ENCODE measurements at places on chromosomes 3 and 15. TPM values are rescaled to one million over a fixed set of nuclear protein-coding genes. Genes with fewer than 3 reads are reported as not detected.

- no peak for DNase-seq
These were observed 3.8 kb downstream of the FAM43A start for GRCh38 chr3:194689493-194689944.

DNA sequence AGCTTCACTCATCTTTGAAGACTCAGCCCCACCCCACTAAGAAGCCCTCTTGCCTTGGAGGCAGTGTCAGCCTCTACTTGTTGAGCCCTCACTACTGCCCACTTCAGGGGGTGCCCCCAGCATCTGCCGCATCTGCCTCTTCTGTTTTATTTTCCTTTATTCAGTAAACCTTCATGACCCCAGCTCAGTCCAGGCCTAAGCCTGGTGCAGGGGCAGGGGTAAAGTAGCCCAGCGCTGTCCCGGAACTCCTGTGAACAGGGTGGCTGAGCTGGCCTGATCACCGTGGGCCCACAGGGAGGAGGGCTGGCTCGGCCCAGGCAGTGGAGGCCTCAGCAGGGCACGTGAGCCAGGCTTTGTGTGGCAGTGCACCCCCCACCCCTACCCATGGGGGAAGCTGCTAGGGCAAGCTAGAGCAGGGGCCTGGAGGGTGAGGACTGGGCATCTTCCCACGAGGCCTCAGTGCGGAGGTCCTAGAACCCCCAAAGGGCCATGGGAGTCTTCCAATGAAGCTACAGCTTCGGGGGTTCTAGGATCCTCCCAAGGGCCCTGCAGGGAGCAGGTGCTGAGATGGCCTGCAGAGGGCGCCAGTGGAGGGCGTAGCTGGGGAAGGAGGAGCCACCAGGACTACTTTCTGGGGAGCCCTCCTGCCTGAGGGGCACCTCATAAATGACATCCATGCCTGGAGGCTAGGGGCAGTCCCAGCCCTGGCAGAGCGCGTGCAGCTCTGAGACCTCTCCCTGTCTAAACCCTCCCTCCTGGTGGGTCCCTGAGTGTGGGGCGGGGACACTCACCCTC lies 36.0 kb downstream of the TSPAN3 start:
- DNase-seq = no peak

- no peak for DNase-seq
These were observed 35.4 kb upstream of the ARHGEF26 start for GRCh38 chr3:154085799-154086198.

DNA sequence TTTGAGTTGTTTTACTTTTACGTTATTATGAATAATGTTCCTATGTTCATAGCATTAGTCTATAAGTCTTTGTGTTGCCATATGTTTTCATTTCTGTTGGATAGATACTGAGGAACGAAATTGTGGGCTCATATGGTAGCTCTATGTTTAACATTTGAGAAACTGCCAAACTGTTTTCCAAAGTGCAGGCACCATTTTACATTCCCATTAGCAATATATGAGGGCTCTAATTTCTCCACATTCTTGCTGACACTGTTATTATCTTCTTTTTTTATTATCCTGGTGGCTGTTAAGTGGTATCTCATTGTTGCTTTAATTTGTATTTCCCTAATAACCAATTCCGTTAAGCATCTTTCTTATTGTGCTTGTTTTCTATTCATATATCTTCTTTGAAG lies 1.8 kb upstream of the PIK3R4 start:
- no peak for DNase-seq

- no peak for DNase-seq
These were observed 67.6 kb upstream of the RAP2B start for GRCh38 chr3:153094386-153094785.

- no peak for DNase-seq
These were observed 122.4 kb downstream of the RAP2B start for GRCh38 chr3:153284282-153284938.

- DNase-seq = no peak
These were observed 41.9 kb downstream of the FMN1 start for GRCh38 chr15:33152502-33153109.

- DNase-seq = no peak
These were observed 545.6 kb upstream of the ZNF385D start for GRCh38 chr3:22296601-22297000.

Gene IGF2BP2
- polyA plus RNA-seq = 109 TPM

Gene GRM7
- polyA plus RNA-seq = 2.8 TPM

Gene RHCG
- polyA plus RNA-seq = 3.3 TPM
